ENCODE measurements at places on chromosomes 3 and 15.
A peak's percentile ranks its signal among the peaks of the same experiment; 100 is the strongest.

GRCh38 chr3:77326586-77326985, 286.7 kb downstream of the ROBO2 start:
- H3K4me3 ChIP-seq: no peak overlapping the region
- no peaks in the 10 kb centered on the region for H3K36me3 ChIP-seq
- no peak overlapping the region for H3K27ac ChIP-seq
- no peak for DNase-seq
- H3K4me1 ChIP-seq: peaks cover 16% of the 10 kb centered on the region
- H3K27me3 ChIP-seq: no peaks in the 10 kb centered on the region

GRCh38 chr3:32626631-32627030, 56.0 kb upstream of the DYNC1LI1 start:
- no peaks in the 10 kb centered on the region for H3K27me3 ChIP-seq
- no peak overlapping the region for H3K27ac ChIP-seq
- H3K4me1 ChIP-seq: no peaks in the 10 kb centered on the region
- no peak for DNase-seq

DNA sequence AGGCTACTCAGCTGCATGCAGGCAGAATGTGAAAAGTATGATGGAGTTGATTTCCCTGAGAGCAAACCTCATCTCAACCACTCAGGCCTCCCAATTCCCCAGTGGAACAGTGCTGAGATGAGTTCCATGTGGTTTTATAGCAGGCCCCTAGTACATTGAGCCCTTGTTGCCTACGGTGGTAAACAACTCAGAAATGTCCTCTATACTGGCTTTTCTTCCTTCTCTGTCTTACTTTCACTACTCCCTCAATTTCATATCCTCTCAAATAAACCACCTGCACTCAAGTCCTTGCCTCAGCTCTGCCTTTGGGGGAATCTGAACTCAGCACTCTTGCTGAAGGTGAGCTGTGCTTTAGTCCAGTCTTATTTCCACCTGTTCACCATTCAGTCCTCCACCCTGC, 399.9 kb downstream of the PDCD6IP start:
- no peak overlapping the region for H3K4me3 ChIP-seq
- no peaks in the 10 kb centered on the region for H3K4me1 ChIP-seq
- H3K36me3 ChIP-seq: no peaks in the 10 kb centered on the region
- DNase-seq: no peak

GRCh38 chr15:86892774-86893449, 813.2 kb downstream of the AGBL1 start:
- DNase-seq: no peak
- H3K4me3 ChIP-seq: no peak overlapping the region
- H3K36me3 ChIP-seq: no peaks in the 10 kb centered on the region
- no peaks in the 10 kb centered on the region for H3K4me1 ChIP-seq
- H3K27ac ChIP-seq: no peak overlapping the region

DNA sequence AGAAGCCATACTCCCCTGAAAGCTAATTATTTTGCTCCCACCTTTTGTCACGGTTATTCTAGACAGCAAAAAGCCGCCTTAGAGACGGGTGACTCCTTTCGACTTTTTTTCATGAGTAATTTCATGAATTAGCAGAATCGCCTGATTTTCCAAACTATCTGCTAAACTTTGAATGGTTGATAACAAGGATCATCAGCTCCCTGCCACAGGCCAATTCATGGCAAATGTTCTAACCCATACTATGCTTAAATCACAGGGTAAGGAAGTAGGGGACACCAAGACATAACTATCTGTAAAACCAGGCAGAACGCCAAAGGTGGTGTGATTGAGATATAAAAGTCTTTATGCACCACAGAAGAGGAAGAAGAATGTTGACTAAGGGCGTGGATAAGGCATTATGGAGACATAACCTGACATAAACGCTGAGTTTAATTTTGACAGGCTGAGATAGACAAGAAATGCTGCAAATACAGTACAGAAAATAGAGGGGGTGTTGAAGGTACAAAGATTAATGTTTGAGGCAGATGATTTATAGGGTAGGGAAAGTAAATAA, 891 bp upstream of the DMXL2 start:
- peak overlapping the region; percentile 68 for H3K4me3 ChIP-seq
- no peak for DNase-seq
- no peaks in the 10 kb centered on the region for H3K27me3 ChIP-seq

- no peak overlapping the region for H3K27ac ChIP-seq
- peaks cover 8% of the 10 kb centered on the region for H3K4me1 ChIP-seq
- no peaks in the 10 kb centered on the region for H3K27me3 ChIP-seq
- no peak overlapping the region for H3K4me3 ChIP-seq
These were observed 5.8 kb downstream of the ACKR2 start for GRCh38 chr3:42814914-42815507.

DNA sequence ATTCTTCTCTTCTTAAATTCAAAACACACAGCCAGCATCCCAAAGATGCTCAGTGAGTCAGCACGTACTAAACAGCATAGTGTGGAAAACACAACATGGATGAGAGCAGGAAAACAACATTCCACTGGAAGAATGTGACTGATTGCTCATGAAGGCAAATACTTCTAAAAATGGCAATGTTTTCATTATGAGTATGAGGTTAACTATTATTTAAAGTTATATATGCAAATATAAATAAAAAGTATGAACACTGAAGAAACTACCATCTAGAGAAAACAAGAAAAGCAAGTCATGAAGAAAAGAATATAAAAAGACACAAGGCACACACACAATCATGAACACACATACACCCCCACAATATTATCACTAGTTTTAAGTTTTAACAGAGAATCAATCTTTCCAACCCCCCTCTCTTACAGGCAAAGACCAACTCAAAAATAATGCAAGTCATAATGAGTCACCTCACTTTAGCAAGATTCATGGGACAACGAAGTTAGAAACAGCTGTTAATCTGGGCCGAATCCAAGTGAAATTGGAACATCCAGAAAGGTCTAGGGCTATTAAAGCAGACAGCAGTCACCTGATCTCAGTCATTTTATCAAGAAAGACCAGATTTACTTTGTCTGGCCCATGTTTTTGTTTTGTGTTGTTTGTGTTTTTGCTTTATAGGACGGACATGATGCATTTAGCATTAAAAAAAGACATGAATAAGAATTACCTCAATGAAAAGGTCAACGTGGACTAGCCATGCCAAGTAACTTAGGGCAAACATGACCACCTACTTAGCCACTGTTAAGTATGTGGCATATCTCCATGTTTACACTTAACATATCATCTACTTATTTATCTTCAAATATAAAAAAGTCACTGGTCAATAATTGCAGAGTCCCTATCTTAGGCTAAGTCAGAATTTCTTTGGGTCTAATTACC, 18.1 kb downstream of the GBE1 start:
- DNase-seq: no peak
- peak overlapping the region; percentile 87 for H3K27ac ChIP-seq
- H3K4me3 ChIP-seq: no peak overlapping the region
- no peaks in the 10 kb centered on the region for H3K36me3 ChIP-seq

- H3K27ac ChIP-seq: no peak overlapping the region
- no peaks in the 10 kb centered on the region for H3K36me3 ChIP-seq
- no peak for DNase-seq
- H3K4me1 ChIP-seq: no peaks in the 10 kb centered on the region
These were observed 15.5 kb upstream of the ATP8B4 start for GRCh38 chr15:50134524-50135024.

DNA sequence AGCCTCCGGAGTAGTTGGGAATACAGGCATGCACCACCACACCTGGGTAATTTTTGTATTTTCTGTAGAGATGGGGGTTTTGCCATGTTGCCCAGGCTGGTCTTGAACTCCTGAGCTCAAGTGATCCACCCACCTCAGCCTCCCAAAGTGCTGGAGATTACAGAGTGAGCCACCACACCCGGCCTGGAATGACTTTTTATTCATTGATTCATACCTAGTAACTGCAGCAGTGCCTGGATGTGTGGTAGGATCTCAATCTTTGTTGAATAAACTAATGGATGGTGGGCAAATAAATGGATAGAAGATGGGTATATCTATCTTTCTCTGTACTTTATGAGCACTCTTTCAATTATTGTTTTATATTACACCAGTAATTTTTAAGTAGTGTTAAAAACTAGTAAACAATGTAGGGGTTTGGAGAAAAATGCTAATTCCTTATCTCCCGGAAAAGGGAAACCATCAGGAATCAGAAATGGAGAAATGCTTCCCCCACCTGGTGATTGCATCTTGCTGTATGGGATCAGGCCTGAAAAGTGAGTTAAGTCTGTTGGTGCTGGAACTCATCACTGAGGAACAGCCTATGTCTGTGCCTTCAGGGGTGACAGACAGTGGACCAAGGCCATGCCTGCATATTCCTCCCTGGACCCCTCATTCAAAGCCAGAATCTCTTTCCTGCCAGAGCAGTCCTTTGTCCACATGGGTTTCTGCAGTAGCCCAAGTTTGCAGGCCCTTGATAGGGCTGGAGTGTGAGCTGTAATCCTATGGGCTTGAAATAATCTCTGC, 161.0 kb upstream of the CTDSPL start:
- no peaks in the 10 kb centered on the region for H3K4me1 ChIP-seq
- H3K4me3 ChIP-seq: no peak overlapping the region
- no peak overlapping the region for H3K27ac ChIP-seq
- no peaks in the 10 kb centered on the region for H3K36me3 ChIP-seq

DNA sequence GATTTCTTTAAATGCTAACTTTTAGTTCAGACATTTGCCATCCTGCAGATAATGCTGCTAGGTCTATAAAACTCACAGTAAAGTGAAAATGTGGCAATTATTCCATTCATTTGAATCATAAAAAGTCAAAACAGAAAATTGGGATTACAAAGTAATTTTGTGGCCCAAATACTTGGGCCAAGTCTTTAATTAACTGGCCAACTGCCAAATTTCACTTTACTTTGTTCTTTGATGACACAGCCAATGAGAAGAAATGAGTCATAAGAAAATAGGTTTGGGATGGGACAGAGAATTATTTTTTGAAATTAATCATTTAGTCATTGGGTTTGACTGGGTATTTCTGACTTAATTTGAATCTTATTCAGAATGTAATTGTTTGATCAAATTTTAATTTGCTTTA, 89.8 kb upstream of the SLC2A2 start:
- no peaks in the 10 kb centered on the region for H3K4me1 ChIP-seq
- peaks cover 4% of the 10 kb centered on the region for H3K36me3 ChIP-seq
- H3K27ac ChIP-seq: no peak overlapping the region
- no peak overlapping the region for H3K4me3 ChIP-seq
- H3K27me3 ChIP-seq: no peaks in the 10 kb centered on the region

- H3K4me1 ChIP-seq: no peaks in the 10 kb centered on the region
- H3K36me3 ChIP-seq: no peaks in the 10 kb centered on the region
These were observed 52.4 kb upstream of the FNDC3B start for GRCh38 chr3:171986757-171987518.

GRCh38 chr3:98545940-98546339, 14.2 kb downstream of the GPR15 start:
- no peaks in the 10 kb centered on the region for H3K36me3 ChIP-seq
- no peak for DNase-seq
- no peaks in the 10 kb centered on the region for H3K27me3 ChIP-seq
- H3K4me1 ChIP-seq: no peaks in the 10 kb centered on the region
- no peak overlapping the region for H3K27ac ChIP-seq
- H3K4me3 ChIP-seq: no peak overlapping the region

DNA sequence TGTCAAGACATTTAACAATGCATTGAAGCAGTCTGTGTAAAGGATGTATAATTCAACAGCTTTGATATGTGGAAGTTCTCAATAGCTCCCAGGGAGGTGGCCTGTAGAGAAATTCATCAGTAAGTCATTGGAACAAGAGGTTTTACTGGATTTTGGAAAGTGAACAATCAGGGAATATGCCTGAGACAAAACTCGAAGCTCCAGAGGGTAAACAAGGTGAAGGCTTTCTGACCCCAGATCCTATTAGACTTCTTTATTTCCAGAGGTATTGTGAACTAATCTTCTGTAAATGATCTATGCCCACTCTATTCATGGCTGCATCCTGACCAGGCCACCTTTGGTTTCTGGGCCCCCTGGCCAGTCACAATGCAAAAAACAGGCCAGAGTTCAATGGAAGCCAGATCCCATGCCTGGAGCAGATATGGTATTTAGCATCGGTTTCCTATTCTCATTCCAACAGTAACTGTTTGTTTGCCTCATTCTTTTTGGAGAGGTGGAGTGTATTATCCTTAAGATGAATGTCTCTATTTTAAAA, 177.3 kb downstream of the SATB1 start:
- H3K4me1 ChIP-seq: no peaks in the 10 kb centered on the region
- no peaks in the 10 kb centered on the region for H3K27me3 ChIP-seq
- DNase-seq: no peak
- H3K4me3 ChIP-seq: no peak overlapping the region

- peak within 1 kb of the TSS; percentile 81 for H3K4me3 ChIP-seq
- H3K36me3 ChIP-seq: no peaks in the 10 kb centered on the region
- no peaks in the 10 kb centered on the region for H3K27me3 ChIP-seq
- H3K4me1 ChIP-seq: peaks cover 19% of the 10 kb centered on the region
These were observed at the start of gene PHLDB2 for GRCh38 chr3:111859061-111859973. Gene PHLDB2 (plus strand): TSS chr3:111859265. CDS start chr3:111884078, 24,813 bp downstream.

DNA sequence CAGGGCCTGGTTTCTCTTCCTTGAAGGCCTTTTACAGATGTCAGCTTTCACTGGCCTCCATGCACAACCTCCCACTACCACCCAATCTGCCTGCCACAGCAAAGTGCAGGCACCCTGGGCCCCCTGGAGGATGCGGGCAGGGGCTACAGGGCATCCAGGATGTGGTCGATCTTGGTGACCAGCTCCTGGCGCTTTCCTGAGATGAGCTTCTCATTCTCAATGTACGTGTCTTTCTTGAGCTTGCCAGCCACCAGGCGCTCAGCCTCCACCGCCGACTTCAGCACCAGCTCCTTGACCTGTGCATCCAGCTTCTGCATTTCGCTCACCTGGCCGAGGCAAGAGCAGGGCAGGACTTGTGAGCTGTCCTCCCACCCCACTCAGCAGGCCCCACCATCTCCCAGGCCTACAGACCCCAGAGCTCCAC, 30.3 kb downstream of the RPN1 start:
- H3K4me1 ChIP-seq: peaks cover 29% of the 10 kb centered on the region
- no peak overlapping the region for H3K4me3 ChIP-seq
- H3K27me3 ChIP-seq: no peaks in the 10 kb centered on the region
- H3K27ac ChIP-seq: no peak overlapping the region

GRCh38 chr15:100235030-100235617, 106.7 kb downstream of the ADAMTS17 start:
- H3K36me3 ChIP-seq: no peaks in the 10 kb centered on the region
- H3K27ac ChIP-seq: no peak overlapping the region
- H3K4me1 ChIP-seq: peaks cover 4% of the 10 kb centered on the region
- peak; percentile 37 for DNase-seq

DNA sequence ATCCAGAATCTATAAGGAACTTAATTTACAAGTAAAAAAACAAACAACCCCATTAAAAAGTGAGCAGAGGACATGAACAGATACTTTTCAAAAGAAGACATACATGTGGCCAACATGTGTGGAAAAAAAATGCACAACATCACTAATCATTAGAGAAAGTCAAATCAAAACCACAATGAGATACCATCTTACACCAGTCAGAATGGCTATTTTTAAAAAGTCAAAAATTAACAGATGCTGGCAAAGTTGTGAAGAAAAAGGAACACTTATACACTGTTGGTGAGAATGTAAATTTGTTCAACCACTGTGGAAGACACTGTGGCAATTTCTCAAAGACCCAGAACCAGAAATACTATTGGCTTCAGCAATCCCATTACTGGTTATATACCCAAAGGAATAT, 830.0 kb upstream of the ALCAM start:
- no peak overlapping the region for H3K4me3 ChIP-seq
- no peaks in the 10 kb centered on the region for H3K4me1 ChIP-seq
- H3K36me3 ChIP-seq: no peaks in the 10 kb centered on the region
- no peak overlapping the region for H3K27ac ChIP-seq

Measured in tibial artery (tissue), 4 donors.